ENCODE measurements at places on chromosomes 3 and 15. TPM values are rescaled to one million over a fixed set of nuclear protein-coding genes. Genes with fewer than 3 reads are reported as not detected.

The LTK gene
- 1.7 TPM for total RNA-seq

The ITIH4 gene
- 10.7 TPM for total RNA-seq

The LRRC2 gene
- total RNA-seq, result 4.1 TPM

The C3orf70 gene
- total RNA-seq, result 8.8 TPM

The P2RY12 gene
- total RNA-seq, result 2.5 TPM

The ALDH1L1 gene
- 32.5 TPM for total RNA-seq

The OXSR1 gene
- total RNA-seq, result 39.1 TPM

The ARHGEF26 gene
- 12.0 TPM for total RNA-seq

The GP9 gene
- total RNA-seq, result 3.8 TPM

The KATNBL1 gene
- 56.8 TPM for total RNA-seq

Measured in metanephros (tissue), 2 donors.